ENCODE measurements at places on chromosomes 2 and 18. TPM values are rescaled to one million over a fixed set of nuclear protein-coding genes. Genes with fewer than 3 reads are reported as not detected.

SCYGR3 gene
- total RNA-seq = not detected

UBE2E3 gene
- total RNA-seq = 34.6 TPM

ELOA2 gene
- not detected for total RNA-seq

LIPG gene
- 0.64 TPM for total RNA-seq

ERFE gene
- 0.27 TPM for total RNA-seq

GRCh38 chr2:227052879-227053278, 111.1 kb downstream of the COL4A4 start:
- DNase-seq = no peak

- DNase-seq = no peak
Measured at GRCh38 chr18:79857082-79857671, 59.4 kb downstream of the KCNG2 start.

- no peak for DNase-seq
Measured at GRCh38 chr2:58428096-58429013, 187.2 kb upstream of the FANCL start.

DNA sequence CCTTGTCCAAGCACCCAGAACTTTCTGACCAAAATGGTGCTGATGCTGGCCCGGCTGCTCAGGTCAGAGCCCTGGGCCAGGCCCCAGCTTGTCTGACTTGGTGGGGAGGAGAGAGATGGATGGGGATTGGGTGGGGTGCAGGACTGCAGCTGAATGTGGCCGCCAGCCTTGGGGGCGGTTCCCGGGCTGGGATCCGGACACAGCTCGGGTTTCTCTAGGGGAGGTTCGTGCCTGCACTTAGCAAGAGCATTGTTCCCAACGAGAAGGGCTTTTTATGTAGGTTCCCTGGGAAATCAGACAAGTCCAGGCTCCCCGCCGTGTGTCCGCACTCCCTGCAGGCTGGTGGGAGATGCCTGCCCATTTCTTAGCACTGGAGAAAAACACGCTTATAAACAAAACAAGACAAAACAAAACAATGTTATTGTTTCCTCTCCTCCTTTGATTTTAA, 50.5 kb upstream of the HS6ST1 start:
- no peak for DNase-seq

- DNase-seq = no peak
Measured at GRCh38 chr2:118654945-118655344, 192.5 kb downstream of the EN1 start.

GRCh38 chr2:220552790-220553535, 925.5 kb downstream of the SLC4A3 start:
- no peak for DNase-seq

DNA sequence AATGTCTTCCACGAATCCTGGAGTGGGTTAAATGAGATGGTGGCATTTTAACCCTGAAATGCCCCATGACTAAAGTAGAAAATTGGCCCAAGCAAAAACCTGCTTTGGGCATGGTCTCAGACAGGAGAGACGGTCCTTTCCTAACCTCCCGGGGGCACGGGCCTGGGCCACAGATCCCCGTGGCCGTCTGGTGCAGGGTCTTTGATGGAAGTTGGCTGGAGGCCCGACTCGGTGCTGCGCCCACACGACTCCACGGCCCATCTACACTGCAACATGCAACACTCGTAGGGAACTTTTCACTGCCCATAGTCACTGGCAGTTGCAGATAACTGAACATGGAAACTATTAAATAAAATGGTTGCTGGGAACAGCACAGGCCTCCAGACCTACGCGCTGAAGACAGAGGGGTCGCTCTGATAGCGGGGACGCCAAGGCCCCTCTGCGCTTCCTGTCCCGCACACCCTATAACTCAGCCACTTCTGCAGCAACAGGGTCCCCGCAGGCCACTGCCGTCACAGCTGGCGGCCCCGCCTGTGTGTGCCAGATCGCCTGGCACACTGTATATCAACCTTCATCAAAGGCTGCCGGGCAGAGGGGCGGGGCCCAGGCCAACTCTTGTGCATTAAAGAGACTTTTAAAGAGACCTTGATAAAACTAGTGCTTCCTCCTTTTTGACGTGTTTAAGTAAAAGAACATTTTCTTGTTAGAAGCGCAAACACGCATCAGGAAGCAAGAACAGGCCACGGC, 214.1 kb downstream of the TWIST2 start:
- no peak for DNase-seq
